ENCODE measurements at places on chromosomes 5 and 9.
A peak's percentile ranks its signal among the peaks of the same experiment; 100 is the strongest.

- no peak for DNase-seq
These were observed 256.5 kb upstream of the CLINT1 start for GRCh38 chr5:158115468-158115867.

DNA sequence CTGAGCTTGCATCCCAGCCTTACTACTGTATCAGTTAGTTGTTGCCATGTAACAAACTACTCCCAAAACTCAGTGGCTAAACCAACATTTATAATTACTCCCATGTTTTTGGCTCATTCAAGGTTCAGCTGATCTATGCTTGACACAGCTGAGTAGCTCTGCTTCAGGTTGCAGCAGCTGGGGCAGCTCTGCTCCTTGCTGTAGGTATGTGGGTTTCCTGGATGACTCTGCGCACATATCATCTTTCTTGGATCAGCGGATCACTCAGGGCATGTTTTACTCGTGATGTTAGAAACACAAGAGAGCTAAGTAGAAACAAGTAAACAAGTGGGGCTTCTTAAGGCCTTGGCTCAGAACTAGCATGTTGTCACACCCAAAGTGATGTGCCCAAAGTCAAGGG is 15.1 kb downstream of the TEK start:
- no peak for DNase-seq

- DNase-seq = peak; percentile 27
These were observed 49.8 kb upstream of the OLFM1 start for GRCh38 chr9:135037521-135038250.

- no peak for DNase-seq
These were observed 11.8 kb upstream of the TMC1 start for GRCh38 chr9:72509635-72510034.
